Epithelial cell of prostate (primary cell): ENCODE measurements at places on chromosomes 5 and 9.

- DNase-seq = no peak
Observed at GRCh38 chr9:134723491-134724190, 82.0 kb downstream of the COL5A1 start.

GRCh38 chr9:132862533-132862932 is 15.6 kb downstream of the AK8 start:
- DNase-seq = no peak

- no peak for DNase-seq
Observed at GRCh38 chr5:156815988-156816599, 34.0 kb upstream of the PPP1R2B start.

GRCh38 chr9:215631-216155 is 1.0 kb downstream of the DOCK8 start:
- DNase-seq = no peak

GRCh38 chr9:108547411-108548135 is 308.2 kb downstream of the ACTL7B start:
- no peak for DNase-seq

- DNase-seq = peak; percentile 10
Observed at GRCh38 chr9:6354072-6354686, 26.0 kb downstream of the TPD52L3 start.

DNA sequence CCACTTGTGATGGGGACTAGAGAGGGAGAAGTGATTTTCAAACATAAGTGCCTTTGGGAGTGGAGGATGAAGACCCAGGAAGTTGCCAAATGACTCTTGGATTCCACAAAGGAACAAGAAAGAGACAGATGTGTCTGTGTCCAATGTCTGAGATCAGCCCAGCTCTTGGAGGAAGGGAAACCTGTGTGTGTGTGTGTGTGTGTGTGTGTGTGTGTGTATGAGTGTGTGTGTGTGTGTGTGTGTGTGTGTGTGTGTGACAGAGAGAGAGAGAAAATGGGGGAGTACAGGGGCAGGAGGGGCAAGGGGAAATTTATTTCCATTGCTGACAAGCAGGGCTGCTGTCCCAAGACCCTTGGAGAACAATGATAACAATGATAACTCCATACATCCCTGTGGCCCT is 72.0 kb downstream of the PSD2 start:
- no peak for DNase-seq

- no peak for DNase-seq
Observed at GRCh38 chr9:122781671-122782070, 7.1 kb upstream of the OR5C1 start.

DNA sequence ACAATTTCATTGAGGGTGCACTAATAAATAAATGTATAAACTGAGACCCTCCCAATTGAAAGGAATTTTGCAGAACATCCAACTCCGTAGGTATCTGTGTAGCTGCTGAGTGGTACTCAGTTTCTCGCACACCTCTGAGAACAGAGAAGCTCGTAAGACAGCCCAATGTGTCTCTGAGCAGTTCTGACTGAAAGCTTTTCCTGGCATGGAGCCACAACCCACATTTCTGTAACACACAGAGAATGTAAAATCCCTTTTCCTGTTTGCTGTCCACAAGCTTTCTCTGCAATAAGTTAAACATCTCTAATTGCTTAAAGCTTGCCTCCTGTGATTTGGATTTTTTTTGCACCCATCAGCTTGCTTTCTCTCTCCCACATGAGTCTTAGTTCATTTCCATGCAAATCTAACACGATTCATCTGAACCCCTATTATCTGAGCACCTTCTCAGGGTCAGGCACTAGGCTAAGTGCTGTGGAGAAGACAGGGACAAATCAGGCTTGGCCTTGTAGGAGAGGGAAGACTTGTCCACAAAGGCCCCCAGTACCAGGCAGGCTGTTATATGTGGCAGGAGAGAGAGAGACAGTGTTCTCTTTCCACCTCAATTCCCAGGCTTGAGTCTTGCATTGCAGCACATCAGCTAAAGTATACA is 44.2 kb upstream of the COL15A1 start:
- DNase-seq = no peak

DNA sequence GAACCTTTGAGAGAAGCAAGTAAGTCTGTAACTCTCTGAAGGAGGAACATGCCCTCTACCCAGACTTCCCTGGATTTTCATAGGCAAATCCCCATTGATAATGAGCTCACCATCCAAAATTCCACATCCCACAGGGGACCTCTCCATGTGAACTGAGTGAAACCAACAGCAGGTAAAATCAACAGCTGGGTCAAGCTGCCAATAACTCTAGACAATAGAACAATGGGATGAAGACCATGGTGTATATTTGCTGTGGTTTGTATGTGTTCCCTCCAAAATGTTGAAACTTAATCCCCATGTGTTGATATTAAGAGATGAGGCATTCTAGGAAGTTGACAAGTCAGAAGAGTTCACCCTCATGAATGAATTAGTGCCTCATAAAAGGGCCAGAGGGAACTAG is 110.2 kb upstream of the MYO10 start:
- DNase-seq = no peak

DNA sequence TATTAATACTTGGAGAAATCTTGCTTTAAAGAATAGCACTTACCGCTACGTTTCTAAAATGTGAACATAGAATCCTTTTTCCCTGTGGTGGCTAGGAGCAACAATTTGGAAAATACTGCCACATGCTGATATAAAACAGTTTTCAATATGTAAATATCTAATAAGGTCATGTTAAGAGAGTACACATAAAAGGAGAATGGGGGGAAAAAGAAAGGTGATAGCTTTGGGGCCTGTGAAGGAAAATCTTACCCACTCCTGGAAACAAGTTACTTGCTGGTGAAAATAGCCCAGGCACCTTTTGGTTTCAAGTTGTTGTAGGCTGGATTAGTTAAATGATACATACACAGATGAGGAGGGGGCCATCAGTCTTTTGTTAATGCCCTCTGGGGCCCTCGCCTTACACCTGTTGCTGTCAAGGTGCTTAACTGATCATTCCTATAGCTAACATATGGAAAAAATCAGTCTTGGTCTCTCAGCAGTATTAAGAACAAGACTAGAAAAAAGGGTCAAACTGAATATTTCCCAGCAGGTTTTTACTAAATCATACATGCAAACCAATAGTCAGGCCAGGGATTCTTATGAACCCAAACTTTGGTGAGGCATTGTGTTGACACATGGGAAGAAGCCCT is 24.1 kb downstream of the FYB1 start:
- DNase-seq = no peak

GRCh38 chr5:42582723-42583122 is 159.5 kb downstream of the GHR start:
- no peak for DNase-seq

DNA sequence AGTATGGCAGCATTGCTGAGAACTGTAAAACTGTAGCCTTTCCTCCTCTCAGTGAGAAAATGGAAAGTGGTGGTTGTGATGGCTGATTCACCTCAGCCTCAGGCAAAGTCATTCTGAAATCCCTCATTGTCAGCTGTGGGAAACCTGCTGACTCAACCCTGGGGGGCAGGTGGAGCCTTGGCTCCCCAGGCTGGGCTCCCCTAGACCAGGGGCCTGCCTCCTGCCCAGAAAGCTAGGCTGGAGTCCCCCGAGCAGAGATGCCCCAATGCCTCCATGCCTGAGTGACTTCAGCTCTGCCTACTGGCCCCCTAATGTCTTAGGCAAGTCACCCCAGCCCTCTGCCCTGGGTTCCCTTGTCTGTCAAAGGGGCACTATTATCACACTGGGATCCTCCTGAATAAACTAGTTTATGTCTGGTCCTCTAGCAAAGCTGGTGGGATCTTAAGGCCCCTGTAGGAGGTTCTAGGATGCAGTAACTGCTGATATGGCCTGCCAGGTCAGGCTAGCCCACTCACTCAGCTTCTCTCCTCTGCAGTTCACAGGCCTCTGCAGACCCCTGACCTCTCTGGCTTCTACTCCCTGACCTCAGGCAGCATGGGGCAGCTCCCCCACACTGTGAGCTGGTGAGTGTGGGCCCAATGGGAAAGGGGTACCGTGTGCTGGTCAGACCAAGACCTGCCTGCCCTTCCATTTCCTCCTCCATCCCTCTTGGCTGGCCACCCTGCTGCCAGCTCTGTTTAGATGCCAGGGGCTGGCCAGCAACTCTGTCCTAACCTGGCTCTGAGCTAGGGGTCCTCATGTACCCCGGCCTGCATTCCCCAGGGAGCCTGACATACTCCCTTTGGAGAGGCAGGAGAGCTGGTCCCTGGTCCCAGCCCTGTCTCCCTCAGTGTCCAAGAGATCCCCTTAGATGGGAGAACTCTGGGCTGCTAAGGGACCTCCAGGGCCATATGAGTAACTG is 24.2 kb downstream of the TCF7 start:
- no peak for DNase-seq

DNA sequence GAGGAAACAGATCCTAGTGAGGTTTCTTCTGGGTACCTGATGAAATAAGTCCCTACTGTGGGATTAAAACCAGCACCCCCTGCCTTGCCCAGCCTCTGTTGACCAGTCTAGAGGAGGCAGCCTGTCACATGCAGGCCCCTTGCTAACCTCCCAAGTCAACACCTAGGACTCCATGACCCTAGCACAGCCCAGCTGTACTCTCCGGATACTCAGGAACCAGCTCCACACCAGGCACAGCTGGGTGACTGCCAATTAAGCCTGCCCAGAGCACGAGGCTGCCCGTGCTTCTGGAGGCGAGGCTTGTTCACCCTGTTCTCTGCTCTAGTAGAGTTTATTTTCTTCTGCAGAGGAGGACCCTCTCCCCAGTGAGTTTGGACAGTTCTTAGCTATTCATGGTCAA is 92.5 kb downstream of the SNX24 start:
- DNase-seq = no peak

GRCh38 chr5:110377361-110377760 is 349.1 kb downstream of the TMEM232 start:
- no peak for DNase-seq

- DNase-seq = no peak
Observed at GRCh38 chr5:396531-396961, 46.4 kb upstream of the EXOC3 start.

GRCh38 chr9:1878811-1879210 is 136.3 kb upstream of the SMARCA2 start:
- DNase-seq = no peak

DNA sequence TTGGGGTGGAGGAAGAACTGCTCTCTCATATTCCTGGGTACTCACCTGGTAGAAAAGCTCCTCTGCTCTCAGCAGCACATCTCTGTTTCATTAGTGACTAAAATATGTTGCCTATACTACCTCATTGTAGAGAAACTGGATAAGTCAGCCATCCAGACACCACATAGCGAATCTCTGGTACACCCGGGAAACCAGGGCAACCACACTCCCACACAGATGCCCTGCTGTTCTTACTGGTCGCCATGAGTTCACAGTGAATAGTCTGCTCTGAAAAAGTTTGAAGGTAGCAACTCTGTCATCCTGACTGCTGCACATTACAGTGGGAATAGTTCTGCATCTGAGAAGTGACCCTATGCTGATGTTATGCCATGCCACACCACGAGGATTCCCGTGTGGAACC is 135.0 kb downstream of the ENTREP1 start:
- DNase-seq = no peak

GRCh38 chr9:80447876-80448275 is 876.1 kb downstream of the TLE4 start:
- DNase-seq = no peak

GRCh38 chr5:145774442-145774841 is 60.7 kb downstream of the PRELID2 start:
- DNase-seq = no peak

- no peak for DNase-seq
Observed at GRCh38 chr9:129876815-129877214, 41.6 kb downstream of the USP20 start.

GRCh38 chr5:44332285-44332971 is 56.8 kb downstream of the FGF10 start:
- DNase-seq = no peak

GRCh38 chr9:85185486-85186217 is 516.1 kb downstream of the NTRK2 start:
- DNase-seq = no peak

- DNase-seq = no peak
Observed at GRCh38 chr5:115594128-115595047, 7.9 kb downstream of the TICAM2 start.

DNA sequence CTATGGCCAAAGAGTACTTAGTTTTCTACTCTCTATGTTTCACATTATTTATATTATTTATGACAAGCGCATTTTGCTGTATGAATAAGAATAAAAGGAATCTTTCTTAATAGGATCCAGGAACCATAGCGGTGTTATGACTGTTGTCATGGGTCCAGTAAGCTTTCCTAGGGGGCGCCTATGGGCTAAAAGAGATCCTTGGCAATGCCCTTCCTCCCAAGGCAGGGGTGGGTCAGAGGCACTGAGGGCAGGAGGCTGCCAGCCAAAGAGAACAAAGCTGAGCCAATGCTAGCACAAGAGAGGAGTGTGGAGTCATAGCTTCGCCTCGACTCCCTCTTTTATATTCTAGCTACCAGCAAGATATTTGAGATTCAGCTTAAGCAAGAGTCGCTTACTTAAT is 98.4 kb upstream of the GNAQ start:
- DNase-seq = no peak

- DNase-seq = no peak
Observed at GRCh38 chr9:79007701-79008483, 563.9 kb upstream of the TLE4 start.

DNA sequence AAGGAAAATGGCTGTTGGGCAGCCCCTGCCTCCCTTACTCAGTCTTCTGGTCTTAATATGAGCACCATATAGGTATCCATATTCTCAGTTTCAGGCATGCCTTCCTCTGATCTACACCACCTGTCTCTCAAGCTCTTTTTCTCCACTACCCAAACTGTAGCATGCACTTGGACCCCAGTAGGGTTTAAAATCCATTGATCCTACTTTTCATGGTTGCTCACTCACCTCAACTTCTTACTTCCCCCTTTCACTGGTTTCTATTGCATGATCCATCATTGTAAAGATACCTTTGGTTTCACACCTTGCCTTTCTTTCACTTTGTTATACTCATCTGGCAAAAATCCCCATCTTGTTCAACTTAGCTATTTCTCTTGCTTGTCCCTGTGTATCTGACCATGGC is 159.4 kb downstream of the KDM4C start:
- no peak for DNase-seq

DNA sequence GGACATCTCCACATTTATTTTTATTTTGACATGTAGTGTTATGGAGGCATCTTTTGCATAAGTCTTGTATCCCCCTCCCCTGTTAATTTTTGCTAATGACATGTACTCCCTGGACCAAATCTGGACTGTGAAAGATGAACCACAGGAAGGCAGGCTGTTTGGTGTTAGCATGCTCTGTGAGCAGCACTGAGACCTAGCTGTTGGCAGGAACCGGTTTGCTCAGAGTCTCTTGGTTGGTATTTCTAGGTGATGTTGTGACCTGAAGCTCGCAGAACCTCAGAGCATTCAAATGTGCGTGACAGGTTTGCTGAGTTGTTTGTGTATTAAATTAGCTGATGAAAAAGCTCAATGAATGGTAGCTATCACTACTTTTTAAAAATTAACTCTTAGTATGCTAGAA is 53.6 kb upstream of the PHF2 start:
- no peak for DNase-seq

GRCh38 chr5:10685115-10685521 is 75.9 kb downstream of the DAP start:
- DNase-seq = no peak
